ENCODE measurements at places on chromosomes 12 and 14.

- no peak for DNase-seq
Observed at GRCh38 chr14:96649327-96649601, 147.1 kb downstream of the PAPOLA start.

DNA sequence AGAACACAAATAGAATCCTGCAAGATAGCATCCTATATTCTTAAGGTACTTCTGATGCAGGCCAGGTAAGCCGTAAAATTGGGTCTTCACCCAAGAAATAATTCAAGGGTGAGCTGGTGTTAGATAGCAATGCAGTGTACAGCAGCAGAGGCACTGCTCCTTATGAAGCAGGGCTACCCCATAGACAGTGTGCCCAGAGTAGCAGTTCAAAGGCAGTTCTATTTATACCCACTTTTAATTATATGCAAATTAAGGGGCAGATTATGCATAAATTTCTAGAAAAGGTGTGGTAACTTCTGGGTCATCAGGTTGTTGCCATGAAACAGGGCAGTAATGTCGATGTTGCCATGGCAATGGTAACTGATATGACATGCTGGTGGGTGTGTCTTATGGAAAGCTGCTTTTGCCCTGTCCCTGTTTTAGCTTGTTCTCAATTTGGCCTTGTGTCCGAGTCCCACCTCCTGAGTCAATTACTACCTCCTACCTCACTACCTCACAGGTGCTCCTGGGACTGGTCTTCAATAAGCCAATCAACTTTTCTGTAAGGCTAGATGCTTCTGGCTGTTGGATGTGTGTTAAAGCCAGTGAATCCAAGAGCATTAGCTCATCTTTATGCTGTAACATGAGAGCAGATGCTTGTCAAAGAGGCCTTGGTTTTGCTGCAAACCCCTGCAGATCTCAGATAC, 61.0 kb downstream of the PPM1A start:
- no peak for DNase-seq

DNA sequence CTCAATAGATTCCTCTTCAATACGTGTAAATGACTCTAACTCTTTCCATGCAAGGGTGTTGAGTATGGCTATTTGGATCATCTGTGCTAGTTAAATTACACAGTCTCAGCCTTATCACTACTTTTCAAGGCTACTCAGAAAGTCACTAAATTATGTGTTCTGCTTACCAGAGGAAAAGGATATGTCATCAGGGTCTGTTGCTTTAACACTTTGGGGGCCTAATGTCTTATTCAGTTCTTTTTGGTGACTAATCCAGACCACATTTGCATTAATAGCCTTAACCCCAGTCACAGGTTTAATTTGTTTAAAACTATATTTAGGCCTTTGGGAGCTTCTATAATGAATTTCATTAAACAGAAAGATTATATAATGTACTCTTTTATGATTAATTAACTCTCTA, 649.3 kb downstream of the RPS29 start:
- no peak for DNase-seq

DNA sequence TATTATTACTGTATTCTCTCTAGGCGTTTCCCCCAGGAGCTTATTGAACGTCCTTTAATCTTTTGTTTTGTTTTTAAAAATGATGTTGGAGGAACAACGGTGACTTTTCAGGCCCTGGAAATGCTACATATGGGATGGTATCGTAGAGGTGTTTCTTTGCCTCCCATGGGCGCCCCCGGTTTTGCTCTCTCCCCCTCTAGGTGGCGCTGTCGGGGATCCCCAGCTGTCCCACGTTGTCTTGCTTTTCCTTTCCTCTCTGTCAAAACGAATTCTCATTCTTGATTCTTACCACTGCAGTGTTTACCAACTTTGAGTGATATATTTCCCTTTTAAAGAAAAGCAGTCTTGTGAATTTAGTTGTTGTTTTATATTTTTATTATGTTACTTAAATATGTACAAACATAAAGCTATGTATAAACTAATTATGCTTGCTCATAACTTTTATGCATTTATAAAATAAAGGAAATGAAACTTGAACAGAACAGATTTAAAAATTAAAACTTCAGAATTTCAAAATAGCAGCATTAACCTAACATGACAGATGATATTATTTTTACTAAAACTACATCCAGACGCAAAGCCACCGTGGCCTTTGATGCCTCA, 171.9 kb downstream of the RGS6 start:
- DNase-seq: peak; percentile 1

GRCh38 chr12:27801630-27802029, 21.6 kb upstream of the MANSC4 start:
- no peak for DNase-seq

- DNase-seq: no peak
Observed at GRCh38 chr14:33287189-33287588, 348.5 kb downstream of the NPAS3 start.

- DNase-seq: no peak
Observed at GRCh38 chr14:49880267-49881064, 12.4 kb upstream of the ARF6 start.

GRCh38 chr12:11986165-11986564, 84.6 kb upstream of the BCL2L14 start:
- DNase-seq: no peak

DNA sequence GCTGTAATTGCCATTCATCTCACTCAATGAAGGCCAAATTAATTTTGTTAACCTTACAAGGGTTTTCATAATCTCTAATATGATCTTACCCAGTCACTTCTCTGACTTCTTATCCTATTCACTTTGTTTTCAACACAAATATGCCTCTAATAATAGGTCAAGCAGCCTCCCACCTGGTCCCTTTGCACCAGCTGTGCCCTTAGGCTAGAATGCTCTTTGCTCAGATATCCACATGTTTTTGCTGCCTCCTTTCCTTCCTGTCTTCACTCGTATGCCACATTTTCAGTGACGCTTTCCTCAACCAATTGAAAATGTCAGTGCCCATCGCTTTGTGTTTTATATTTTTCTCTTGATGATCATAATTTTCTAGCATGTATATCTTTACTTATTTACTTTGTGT, 106.4 kb upstream of the SYT10 start:
- DNase-seq: no peak

DNA sequence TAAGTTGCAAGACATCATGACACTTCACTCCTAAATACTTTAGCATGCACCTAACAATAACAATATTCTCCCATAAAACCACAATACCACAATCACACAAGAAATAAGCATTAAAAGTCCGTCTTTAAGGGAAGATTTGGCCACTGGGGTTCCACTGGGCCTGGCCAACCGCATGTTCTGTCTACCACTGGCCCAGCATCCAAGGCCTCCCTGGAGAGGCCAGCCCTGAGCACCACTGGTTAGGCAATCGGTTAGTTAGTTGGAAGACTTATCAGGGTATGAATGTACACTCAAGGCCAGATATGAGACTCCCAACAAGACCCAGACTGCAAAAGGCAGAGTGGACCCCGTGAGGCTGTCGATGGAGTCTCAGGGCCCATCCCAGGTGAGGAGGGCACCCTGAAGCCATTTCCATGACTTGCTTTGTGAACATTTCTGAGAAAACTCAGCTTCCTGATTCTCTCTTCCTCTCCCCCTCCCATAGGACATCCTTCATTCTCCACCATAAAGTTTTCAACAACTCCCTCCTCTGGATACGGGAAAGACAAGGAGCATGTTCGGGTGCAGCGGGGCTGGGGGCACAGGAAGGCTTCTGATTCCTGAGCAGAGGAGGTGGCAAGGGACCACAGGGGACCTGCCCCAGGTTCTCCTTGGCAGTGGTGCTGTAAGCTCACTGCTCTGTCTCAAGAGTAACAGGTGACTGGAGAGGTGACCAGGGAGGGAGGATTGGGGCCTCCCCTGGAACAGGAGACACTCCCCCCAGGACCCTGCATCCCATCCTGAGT, 5.9 kb downstream of the PXN start:
- no peak for DNase-seq

DNA sequence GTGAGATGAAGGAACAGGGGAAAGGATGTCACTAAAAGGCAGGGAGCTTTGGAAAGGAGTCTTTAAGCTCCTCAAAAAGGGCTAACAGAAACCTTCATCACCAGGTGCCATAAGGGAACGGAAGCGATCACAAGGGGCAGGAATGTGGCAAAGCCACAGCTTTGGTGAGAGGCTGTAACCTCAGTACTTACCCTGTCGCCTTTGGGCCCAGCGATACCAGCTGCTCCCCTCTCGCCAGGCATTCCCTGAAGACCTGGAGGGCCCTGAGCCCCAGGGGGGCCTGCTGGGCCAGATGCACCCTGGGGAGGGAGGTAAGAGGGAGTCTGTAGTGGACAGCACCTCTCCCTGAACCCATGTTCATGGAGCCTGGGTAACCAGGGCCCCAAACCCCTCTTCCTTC, 18.9 kb downstream of the TMEM106C start:
- DNase-seq: no peak

DNA sequence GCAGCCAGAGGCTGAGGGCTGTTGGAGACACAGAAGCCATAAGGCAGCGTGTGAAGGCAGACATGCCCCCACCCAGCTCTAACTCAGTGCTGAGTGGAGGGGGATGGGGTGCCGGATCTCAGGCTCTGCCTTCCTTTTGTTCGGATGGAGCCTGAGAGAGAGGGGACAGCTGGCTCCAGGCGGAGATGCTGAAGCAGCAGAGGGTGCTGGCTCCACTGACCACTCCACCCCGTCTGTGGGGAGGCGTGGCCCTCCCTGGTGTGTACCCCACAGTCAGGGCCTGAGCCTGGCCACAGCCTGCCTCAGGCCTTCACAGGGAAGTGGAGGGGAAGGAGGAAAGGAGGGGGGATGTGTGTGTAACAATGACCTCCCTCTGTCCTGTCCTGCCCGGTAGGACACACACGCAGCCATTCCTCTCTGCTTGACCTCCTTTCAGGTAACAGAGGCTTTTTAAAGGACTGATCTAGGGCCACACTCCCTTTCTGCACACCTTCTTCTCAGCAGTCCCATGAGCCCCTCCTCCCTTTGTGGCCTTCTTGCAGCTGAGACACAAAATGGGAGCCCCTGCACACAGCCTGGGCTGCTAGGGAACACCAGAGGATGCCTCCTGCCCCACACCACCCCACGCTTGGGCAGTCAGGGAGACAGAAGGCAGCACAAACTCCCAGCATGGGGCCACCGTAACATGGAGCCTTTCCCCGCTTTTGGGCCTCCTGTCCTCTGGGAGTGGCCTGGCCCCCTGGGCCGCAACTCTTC, 9.6 kb upstream of the ENDOU start:
- DNase-seq: no peak

DNA sequence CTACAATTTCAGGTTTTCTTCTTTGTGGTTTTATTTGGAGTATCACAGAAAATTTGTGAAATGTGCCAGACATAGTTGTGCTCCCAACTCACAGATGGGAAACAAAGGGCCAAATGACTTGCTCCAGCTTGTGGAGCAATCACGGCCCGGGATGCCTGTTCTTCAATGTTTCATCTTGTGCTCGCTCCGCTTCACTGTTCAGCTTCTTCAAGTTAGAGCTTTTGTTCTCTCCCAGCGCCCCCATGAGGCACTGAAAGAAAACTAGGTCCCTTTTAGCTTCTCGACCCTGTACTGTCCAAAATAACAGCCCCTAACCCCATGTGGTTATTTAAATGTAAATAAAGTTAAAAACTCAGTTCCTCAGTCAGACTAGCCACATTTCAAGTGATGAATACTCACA, 187.9 kb upstream of the STXBP6 start:
- DNase-seq: no peak
